Neural progenitor cell (in vitro differentiated cells): ENCODE measurements at places on chromosomes 1 and 21.
A peak's percentile ranks its signal among the peaks of the same experiment; 100 is the strongest.

GRCh38 chr1:2233997-2234761 is 6.1 kb downstream of the SKI start:
- DNase-seq, result no peak

DNA sequence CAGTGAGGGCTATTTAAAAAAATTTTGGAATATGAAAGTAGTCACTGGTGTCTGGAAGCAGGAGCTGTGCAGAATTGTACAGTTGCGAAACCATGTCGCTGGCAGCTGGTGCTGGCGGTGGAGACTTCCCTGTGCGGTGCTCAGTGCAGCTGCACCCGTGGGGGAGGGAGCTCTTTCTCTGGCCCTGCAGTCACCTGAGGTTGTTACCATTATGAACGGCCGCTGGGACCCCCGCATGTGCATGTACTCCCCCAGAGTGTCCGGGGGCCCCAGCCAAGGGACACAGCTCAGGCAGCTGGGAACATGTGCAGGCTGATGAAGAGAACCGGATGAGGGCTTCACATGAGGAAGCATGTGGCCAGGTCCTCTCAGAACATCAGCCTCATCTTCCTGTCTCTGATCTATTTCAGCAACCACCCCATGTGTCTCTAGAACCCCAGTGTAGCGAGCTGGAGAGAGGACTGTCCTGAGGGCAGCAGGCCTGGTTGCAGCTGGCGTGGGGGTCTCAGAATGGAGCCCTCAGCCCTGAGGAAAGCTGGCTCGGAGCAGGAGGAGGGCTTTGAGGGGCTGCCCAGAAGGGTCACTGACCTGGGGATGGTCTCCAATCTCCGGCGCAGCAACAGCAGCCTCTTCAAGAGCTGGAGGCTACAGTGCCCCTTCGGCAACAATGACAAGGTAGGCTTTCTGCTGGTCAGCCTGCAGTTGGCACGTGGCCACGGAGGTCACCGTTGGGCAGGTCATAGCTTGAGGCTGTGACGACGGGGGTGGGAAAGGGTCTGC is at the start of gene TRPM2:
Gene TRPM2, plus strand, starts transcription at position 431 of the 780 bp plus-strand sequence. Its CDS starts 80 bp downstream, at position 511.
- no peak for DNase-seq

- DNase-seq, result peak; percentile 60
Observed at GRCh38 chr1:198771563-198772153, 132.8 kb downstream of the PTPRC start.

DNA sequence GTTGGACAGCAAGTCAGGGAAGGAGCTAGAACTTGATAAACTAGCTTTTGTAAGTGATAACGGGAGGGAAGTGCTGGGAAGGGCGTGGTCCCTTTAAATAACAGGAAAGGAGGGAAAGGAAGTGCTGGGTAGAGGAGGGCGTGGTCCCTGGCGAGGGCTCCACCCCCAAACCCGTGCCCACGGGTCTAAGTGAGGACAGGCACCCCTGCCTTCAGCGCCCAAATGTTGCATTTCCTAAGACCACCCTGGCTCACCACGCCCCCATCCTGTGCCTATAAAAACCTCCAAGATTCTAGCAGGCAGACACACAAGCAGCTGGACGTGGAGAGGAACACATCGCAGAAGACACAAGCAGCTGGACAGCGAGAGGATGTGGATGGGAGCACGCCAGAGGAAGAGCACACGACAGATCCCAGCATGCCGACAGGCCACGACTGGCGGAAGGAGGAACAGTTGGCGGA is 58.5 kb downstream of the PALMD start:
- DNase-seq, result no peak

DNA sequence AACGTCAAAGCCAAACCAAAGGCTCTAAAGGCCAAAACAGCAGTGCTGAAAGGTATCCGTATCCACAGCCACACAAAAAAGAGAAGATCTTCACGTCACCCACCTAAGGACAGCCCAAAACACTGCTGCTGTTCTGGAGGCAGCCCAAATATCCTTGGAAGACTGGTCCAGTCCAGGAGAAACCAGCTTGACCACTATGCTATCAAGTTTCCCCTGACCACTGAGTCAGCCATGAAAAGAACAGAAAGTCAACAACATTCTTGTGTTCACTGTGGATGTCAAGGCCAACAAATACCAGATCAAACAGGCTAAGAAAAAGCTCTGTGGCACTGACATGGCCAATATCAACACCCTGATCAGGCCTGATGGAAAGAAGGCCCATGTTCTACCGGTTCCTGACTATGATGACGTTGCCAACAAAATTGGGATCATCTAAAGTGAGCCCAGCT is 32.1 kb downstream of the ARID4B start:
- no peak for DNase-seq

GRCh38 chr1:195733826-195734225 is 874.4 kb downstream of the KCNT2 start:
- peak; percentile 14 for DNase-seq

- no peak for DNase-seq
Observed at GRCh38 chr1:41542196-41542930, 57.9 kb upstream of the EDN2 start.

DNA sequence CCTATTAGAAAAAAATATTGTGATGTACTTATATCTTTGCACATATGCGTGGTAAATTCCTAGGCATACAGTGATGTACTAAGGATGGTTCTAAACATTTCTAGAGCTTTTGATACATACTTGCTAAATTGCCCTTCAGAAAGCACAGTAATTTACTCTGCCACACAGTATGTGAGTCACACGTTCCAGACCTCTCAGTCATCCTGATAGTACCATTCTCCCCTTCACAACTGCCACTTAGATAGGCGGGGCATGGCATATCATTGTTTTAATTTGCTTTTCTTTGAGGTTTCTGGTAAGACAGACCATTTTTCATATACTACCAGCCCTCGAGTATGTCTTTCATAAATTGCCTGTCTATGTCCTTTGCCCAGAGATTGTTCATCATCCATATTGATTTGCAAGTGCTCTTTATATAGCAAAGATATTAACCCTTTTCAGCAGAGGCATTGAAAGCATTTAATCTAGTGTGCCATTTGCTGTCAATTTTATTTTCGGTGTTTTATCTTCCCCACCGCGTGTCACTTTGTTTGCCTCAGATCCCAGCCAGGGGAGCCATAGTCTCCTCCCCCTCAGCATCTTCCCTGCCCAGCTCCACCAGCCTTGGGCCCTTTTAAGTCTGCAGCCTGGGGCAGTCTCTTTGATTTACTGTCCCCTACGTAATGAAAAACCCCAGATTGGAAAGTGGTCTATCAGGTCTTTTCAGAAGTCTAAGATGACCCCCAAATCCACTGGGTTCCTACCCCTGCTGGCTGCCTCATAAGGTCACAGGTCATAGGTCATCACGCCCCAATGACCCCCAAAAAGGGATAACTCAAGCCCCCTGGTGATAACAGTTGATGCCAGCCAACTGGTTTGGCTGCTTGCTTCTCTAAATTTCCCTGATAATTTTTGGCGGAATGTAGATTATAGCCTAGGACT is 11.8 kb upstream of the PAX7 start:
- peak; percentile 59 for DNase-seq

DNA sequence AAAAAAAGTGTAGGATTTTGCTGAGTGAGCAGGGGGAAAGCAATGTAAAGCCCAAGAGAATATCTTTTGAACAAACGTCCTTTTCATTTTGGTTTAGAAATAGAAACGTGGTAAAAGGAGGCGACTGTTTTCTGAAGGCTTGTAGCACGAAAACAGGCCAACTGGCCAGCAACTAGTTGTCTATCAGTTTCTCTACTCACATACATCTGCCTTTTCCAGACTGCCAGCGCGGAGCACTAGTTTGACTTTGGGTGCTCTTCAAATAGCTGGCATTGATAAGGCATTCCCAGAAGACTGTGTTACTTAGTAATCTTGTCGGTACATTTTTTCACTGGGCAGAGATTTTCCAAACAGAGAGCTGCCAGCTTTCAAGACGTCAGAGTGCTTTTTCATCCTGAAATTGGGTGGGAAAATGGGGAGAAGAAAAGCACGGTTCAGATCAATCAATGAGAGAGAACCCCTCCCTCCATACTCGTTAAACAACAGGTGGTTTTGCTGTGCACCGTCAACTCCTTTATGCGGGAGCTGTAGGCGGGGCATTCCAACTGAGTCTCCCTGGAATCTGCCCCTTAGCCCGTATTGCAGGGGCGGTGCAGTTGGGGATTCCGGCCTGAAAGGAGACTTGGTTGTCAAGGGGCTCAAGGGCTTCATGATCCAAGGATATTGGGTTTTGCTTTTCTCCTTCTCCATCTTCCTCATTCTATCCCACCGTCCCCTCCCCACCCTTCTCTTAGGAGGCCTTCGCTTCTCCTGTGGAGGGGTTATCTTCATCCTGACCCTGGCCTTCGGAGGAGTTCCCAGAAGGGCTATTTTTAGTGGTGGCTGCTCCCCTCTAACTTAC is 884 bp upstream of the LRRC8C start:
- DNase-seq, result peak; percentile 87

DNA sequence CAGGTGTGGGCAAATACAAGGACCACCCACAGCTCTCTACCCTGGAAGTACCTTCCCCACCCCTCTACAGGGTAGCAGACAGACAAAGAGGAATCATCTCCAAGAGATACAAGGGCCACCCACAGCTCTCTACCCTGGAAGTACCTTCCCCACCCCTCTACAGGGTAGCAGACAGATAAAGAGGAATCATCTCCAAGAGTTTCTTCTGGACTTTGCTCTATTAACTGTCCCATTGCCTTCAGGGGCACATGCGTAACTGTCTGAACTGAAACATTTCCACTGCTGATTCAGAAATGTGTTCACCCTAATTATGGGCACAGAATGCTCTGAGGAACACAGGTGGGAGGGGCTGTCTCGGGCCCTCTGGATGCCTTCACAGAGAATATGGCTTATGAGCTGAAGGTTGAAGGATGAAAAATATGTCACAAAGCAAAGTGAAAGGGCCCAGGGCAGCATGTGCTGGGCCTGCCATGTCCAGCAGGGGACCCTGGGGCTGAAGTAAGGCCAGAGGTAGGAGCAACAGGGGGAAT is 43.9 kb downstream of the ZNF281 start:
- no peak for DNase-seq

GRCh38 chr21:45313015-45313414 is 25.3 kb upstream of the POFUT2 start:
- DNase-seq, result no peak

DNA sequence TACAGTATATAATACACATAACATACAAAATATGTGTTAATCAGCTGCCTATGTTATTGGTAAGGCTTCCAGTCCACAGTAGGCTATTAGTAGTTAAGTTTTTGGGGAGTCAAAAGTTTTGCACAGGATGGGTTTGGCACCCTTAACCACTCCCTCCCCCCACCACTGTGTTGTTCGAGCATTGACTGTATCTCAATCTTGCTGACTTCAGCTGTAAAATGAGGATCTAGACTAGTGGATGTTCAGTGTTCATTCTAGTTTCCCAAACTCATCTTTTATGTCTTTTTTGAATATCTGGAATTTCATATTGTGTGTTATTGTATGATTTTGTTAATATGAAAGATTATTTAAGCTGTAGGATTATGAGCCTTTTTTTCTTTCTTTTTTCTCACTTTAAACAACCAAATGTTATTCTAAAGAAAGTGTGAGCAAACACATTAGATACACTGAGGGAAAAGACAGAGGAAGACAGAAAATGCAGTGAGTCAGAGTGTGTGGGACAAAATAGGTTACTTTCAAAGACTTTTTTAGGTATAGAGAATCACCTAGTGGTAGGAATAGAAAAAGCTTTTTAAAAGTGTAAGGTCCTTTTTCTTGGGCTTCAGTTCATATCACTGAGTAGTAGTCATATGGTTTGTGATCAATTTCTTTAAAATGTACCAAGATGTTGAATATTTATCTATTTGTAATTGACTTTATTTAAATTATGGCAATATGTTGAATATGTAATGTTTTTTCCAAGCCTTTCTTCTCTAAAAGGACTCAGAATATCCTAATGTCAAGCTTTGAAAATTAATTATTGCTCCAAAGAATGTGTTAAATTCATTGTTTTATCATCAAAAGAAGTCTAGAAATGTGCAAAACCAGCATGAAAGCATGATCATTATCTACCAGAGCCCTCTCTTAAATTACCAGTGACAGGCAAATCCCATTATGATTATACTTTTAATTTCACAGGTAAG is 17.9 kb upstream of the CENPF start:
- peak; percentile 24 for DNase-seq

- no peak for DNase-seq
Observed at GRCh38 chr1:174689524-174689923, 241.8 kb downstream of the GPR52 start.

- no peak for DNase-seq
Observed at GRCh38 chr1:161506336-161507223, 1.3 kb downstream of the FCGR2A start.

DNA sequence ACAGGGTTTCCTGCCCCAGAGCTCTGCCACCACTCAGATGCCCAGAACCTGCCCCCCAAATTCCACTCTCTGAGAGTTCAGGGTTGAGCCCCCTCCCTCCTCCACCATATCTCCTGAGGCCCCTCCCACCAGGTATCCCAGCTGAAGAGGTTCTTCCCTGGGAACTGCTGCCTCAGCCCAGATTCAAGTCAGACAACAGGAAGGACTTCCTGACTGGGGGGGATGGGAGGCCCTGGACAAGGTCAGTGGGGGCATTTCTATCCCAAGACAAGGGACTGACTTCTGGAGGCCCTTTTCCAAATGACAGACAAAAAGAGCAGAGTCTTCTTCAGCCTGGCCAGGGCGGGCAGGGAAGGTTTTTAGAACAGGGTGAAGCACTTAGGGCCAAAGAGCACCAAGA is 24.1 kb upstream of the TENT5B start:
- DNase-seq, result no peak

- DNase-seq, result no peak
Observed at GRCh38 chr1:219940707-219941106, 12.3 kb upstream of the SLC30A10 start.

DNA sequence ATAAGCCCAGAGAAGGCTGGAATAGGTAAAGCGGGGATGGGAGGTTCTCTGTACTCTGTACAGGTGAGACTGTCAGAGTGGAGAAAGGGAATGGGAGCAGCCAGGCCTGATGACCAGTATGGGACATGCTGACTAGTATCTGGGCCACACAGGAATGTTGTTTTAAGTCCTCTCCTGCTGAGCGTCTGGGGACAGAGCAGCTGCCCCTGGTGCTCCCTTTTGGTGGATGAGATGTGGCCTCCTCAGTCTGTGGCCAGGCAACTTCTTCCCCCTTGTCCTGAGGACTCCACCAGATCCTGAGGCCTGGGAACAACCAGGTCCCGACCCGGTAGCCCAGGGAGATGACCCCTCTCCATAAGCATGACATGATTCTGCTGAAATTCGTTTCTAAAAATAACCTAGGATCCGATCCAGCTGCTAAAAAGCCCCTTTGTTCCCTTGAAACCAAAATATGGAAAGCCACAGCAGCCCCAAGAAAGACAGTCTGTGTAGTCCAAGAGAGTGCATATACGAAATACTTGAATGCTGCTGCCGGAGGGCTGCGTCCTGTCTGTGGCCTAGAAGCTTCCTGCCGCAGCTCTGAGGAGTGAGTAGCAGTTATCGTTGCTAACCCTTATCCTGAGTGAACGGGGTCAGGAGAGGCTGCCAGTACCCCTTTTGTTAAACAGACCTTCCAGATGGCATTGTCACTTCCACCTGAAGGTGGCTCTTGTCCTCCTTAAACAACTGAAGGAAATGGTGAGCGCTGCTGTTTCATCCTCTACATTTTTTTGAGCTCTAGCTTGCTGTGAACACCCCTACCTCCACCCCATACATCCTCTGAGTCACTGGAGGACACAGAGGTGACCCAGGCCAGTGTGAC is 47.1 kb downstream of the ATP2B4 start:
- DNase-seq, result no peak

GRCh38 chr1:93770640-93771039 is 89.0 kb upstream of the BCAR3 start:
- DNase-seq, result peak; percentile 46
